ENCODE measurements at places on chromosomes 2 and 18.
A peak's percentile ranks its signal among the peaks of the same experiment; 100 is the strongest.

GRCh38 chr2:96427917-96428316, 77.2 kb downstream of the NEURL3 start:
- no peak for DNase-seq

DNA sequence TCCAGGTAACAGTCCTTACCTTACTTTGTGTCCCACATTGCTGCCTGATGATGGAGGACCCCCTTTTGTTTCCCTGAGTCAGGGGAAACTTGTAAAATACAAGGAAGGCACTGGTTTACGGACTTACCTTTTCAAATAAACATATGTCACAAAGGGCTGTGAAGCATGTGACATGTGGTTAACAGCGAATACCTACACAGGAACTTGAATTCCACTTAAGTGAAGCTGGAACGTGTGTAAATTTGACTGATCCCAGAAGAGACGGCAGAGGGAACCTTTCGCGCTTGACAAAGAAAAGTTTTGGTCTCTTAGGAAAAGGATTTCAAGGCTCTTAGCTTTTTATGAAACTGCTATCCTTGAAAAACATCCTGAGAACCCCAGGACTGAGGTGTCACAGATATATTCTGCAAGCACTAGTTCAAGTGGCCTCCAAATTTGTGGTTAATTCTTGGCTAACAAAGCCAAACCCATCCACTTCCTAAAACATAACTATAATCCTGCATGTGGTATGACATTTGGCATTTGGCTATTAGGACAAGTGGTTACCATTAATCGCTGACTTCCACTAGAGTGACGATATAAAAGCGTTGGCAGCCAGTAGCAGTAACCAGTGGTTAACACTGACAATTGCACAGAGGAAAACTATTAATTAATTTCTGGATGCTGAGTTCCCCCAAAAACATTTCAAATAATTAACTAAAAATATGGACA, 55.6 kb downstream of the ITGB6 start:
- DNase-seq: no peak

DNA sequence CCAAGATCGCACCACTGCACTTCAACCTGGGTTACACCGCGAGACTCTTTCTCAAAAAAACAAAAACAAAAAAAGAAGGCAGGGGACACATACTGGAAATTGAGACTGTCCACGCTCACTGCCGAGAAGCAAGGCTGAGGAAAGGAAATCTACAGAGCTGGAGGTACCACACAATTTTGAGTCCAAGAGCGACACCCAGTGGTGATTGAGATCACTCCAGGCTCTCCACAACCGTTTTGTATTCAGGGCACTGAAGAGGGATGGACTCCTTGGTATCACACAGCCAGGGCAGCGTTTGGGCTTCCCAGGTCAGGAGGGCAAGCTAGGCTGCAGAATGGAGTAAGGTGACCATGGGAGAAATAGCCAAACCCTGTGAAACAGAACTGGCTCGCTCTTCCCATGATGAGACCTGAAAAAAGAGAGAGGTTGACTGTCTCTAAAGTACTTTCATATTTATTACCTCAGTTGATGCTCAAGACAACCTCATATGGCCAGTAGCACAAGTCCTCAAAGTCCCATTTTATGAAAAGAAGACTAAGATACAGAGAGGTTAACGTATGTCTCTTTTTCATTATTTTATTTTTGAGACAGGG, 74.5 kb upstream of the YPEL5 start:
- peak; percentile 6 for DNase-seq

DNA sequence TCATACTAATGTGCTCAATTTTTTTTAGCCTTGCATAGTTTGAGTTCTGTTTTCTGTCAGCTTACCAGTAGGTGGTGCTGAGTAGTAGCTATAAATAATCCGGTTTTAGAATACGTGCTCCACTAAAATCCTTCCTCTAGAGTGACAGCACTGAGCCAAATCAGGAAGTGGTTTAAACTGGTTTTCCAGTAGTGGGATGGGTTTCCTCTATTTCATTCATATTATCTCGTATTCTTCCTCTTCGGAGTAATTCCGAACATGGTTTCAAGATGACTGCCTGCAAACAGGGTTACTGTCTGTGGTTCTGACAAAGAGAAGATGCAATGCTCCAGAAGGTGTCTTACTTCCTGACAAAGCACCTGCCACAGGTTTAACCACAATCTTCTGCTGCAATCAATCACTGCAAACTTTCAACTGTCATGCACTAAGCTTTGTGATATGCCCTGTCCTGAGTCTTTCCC, 496.9 kb upstream of the VRK2 start:
- no peak for DNase-seq

DNA sequence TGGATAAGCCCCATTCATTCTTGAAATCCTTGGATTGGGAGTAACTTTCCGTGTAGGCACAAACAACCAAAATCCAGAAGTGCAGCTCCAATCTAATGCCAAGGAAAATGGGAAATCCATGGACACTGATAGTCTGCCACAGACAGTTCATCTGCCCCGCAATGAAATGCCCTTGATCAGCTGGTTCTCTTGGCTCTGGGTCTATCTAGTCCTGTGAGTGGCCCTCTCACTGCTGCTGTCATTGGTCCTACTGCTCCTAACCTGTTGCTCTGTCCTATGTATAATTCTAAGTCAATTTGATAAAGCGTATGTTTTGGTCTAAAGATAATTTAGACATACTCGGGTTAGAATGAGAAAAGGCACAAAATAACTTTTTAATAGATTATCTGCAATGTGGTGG, 13.7 kb upstream of the TMEM182 start:
- no peak for DNase-seq

GRCh38 chr18:21303445-21303844, 61.4 kb downstream of the GREB1L start:
- DNase-seq: no peak

DNA sequence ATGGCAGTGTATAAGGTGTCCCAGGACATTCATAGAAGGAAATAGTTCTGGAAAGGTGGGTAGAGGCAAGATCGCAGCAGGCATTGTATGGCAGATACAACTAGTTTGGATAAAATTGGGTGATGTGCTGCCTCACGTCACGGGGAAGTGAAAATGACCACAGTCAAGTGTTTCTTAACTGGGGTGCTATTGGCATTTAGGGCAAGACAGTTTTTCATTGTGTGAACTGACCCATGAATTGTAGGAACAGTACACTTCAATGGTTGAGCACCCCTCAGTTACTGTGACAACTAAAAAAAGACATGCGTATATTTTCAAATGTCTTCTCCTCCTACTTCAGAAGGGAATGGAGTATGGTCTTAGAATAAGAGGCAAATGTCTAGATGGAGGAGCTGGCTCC, 22.3 kb upstream of the CYRIA start:
- no peak for DNase-seq

- no peak for DNase-seq
Measured at GRCh38 chr2:120224735-120225548, 1.7 kb upstream of the TMEM185B start.

DNA sequence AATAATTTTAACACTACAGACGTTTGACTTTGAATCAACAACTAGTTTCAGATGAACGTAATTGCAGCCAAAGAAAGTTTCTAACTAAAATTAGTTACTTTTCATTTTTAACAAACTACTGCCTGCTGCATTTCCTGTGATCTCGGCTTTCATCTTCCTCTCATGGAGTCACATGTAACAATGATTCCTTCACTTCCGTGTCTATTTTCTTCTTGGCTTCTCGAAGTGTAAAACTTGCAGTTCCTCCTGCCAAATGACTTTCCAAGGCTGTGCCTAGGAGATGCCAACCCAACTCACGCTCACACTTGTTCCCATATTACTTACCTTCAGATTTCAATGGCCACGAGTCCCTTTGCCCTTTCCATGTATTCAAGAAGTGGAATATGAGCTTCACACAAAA, 1406.3 kb upstream of the CELF4 start:
- no peak for DNase-seq

DNA sequence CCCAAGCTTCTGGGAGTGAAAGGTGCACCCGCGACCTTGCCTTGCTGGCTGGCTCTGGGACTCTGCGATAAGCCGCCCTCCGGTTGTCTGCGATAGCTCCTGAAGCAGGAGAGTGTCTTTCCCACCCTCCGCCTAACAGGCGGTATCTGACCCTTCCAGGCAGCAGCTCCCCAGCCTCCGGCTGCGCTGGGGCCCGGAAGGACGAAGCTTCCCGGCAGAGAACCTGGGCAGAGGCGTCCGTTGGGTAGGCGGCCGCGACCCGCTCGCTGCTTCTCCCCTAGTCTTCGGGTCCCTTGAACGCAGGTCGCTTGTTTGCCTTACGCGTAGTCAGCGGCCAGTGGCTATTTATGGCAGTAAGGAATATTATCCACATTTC, 446 bp upstream of the RHBDD1 start:
- no peak for DNase-seq

DNA sequence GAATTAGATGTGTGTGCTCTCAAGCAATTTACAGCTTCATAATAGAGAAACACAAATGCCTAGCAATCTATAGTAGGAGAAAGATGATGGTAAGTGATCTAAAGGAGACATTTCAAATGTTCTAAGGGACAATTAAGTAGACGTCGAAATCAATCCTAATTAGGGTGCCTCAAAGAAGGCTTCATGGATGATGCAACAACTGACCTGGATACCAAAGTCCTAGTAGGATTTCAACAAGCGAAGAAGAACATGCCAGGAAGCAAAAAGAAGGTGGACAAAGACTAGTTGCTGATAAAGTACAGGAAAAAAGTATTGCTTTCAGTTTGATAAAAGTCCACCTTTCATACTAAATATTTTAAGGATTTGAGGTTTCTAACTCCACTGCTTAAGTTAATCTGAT, 12.5 kb downstream of the FIGN start:
- DNase-seq: no peak

GRCh38 chr2:207724113-207724512, 12.7 kb downstream of the CCNYL1 start:
- no peak for DNase-seq
